ENCODE measurements at places on chromosomes 12 and 14.

DNA sequence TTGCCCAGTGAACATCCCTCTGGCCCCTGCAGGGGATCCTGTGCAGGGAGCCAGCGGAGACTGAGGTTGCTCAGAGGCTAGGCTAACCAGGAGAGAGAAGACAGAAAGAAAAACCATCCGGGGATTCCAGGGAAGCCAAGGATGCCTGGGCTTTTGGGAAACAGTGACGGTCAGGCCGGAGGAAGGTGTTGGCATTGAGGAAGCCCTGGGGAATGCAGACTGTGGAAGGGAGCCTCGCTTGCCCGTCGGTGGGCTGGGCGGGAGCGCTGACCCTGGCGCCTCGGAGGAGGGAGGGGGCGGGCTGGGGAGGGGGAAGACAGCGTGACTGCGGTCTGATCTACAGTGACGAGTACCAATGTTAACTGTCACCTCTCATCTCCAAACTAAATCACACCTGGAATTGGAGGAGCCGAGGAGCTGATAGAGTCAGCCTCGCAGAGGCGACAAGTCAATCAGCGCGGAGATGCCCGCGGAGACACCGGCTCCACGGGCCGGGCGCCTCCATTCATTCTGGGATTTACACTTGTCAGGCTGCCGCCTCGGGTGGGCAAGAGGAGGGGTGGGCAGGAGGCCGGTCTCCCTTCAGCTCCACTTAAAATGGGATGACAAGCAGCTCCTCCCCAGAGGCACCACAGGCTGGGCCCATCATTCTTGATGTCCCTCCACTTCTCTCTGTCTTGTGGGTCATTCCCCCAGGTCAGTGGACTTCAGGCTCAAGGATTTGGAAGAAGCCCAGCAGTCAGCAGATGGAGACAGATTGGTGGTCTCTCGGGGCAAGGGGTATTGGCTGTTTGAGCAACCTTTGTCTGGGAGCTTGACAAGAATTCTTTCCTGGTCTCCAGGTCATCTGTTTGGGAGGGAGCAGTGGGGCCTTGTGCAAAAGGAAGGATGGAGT is 20.4 kb upstream of the GPATCH2L start:
- H3K27ac ChIP-seq: no peak overlapping the region
- peaks cover 25% of the 10 kb centered on the region for H3K27me3 ChIP-seq
- no peak for DNase-seq
- H3K36me3 ChIP-seq: no peaks in the 10 kb centered on the region
- no peak overlapping the region for H3K4me3 ChIP-seq

DNA sequence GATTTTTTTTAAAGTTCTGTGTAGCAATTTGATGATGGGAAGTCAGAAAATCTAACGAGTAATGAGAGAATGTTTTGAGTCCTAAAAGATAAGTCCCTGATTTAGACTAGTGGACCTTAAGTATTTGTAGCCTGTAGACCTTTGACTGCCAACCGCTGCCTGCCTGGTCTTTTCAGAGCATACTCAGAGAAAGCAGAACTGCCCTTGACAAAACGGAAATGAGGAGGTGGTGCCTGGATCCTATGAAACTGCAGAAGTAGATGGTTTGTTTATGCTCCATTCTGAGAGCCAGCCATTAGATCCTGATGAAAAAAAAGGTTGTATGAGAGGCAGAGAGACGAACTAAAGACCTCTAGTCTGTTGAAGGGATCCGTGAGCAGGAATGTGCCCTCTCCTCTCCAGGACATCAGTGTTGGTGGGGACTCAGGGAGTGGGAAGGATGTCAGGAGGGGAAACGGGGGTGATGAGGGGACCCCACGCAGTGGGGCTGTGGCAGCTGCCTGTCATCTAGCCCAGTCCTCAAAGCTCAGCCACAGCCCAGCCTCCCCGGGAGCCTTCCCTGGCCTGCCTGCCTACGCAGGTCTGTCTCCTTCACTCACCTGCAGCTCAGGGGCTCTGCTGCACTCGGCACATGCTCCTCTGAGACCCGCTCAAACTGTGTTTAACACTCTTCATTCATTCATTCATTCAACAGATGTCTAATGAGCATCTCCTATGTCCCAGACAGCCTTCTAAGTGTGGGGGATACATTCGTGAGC is 447.5 kb downstream of the AACS start:
- H3K27ac ChIP-seq: no peak overlapping the region
- H3K27me3 ChIP-seq: no peaks in the 10 kb centered on the region
- no peaks in the 10 kb centered on the region for H3K4me1 ChIP-seq
- DNase-seq: no peak
- no peak overlapping the region for H3K4me3 ChIP-seq

- no peak overlapping the region for H3K27ac ChIP-seq
- H3K36me3 ChIP-seq: no peaks in the 10 kb centered on the region
- DNase-seq: no peak
- no peaks in the 10 kb centered on the region for H3K27me3 ChIP-seq
- no peak overlapping the region for H3K4me3 ChIP-seq
- no peaks in the 10 kb centered on the region for H3K4me1 ChIP-seq
Observed at GRCh38 chr14:67253076-67253635, 11.9 kb downstream of the PALS1 start.

GRCh38 chr12:132204063-132204792 is 60.0 kb downstream of the NOC4L start:
- no peaks in the 10 kb centered on the region for H3K36me3 ChIP-seq
- no peaks in the 10 kb centered on the region for H3K4me1 ChIP-seq
- no peak overlapping the region for H3K27ac ChIP-seq
- peaks cover 14% of the 10 kb centered on the region for H3K27me3 ChIP-seq

DNA sequence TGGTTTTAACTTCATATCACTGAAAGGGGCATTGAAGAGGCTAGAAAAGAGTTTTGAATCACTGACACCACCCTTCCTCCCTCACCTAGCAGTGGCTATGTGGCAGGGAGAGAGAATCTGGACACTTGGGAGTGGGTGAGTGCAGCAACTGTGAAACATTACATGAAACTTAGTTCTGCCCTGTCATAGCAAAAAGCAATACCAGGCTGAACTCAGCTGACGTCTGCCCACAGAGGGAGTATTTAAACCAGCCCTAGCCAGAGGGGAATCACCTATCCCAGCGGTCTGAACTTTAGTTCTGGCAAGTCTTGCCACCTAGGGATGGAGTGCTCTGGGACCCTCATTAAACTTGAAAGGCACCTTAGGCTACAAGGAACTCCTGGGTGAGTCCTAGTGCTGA is 20.7 kb upstream of the UNC79 start:
- no peaks in the 10 kb centered on the region for H3K36me3 ChIP-seq
- H3K4me3 ChIP-seq: no peak overlapping the region
- DNase-seq: no peak
- no peaks in the 10 kb centered on the region for H3K27me3 ChIP-seq
- H3K27ac ChIP-seq: no peak overlapping the region

- H3K36me3 ChIP-seq: no peaks in the 10 kb centered on the region
- H3K27me3 ChIP-seq: peaks cover 13% of the 10 kb centered on the region
- DNase-seq: no peak
- H3K4me1 ChIP-seq: no peaks in the 10 kb centered on the region
- no peak overlapping the region for H3K27ac ChIP-seq
- H3K4me3 ChIP-seq: no peak overlapping the region
Observed at GRCh38 chr12:107126796-107127481, 33.6 kb upstream of the CRY1 start.
